ENCODE measurements at places on chromosomes 3 and 15.
A peak's percentile ranks its signal among the peaks of the same experiment; 100 is the strongest.

DNA sequence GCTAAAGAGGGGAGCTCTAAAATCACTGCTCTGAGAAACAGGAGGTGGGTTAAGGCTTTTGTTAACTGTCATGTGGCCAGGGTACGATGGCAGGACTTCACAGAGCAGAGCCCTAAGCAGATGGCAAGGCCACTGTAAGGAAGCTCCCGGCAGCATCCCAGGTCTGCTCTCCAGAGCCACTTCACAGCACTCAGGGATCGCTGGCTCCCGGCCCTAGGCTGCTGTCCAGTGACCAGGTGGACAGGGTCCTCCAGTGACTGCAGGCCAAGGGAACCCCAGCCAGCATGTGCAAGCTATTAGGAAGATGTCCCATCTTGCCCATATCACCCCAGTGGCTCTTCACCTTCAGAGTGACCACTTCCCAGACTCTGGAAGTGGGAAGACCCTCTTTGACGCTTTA lies 10.4 kb downstream of the TMEM41A start:
- no peak for DNase-seq

DNA sequence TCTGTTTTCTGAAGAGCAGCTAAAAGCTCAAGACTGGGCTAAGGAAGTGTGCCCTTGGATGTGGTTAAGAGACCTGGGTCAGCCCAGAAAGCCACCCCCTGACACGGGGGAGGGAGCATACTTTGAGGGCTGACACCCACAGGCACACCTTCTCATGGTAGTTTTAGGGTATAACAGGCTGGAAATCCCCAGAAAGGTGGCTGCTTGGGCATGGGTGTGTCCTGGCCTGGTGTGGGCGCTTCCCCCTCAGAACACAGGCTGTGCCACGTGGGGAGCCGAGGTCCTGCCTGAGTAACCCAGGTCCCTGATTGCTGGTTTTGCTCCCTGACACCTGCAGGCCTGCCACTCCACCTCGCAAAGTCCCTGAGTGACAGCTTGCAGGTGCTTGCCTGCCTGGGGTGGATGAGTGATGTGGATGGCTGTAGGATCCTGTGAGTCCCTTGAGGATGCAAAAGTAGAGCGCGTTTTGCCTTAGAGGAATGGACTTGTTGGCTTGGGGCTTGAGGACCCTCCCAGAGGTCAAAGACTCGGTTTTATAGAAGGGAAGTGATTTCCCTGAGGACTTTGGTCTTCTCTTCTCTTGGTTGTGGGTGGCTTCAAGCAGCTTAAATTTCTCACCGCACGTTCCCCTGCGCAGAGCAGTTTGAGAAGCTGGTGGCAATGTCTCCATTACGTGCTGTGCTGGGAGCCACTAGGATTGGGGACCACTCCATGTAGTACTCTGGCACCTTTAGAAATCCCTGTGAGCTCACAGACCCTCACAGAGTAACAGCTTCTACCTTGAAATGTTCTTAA lies 94.4 kb downstream of the DNASE1L3 start:
- DNase-seq = no peak

GRCh38 chr3:108089579-108089978 lies 1.3 kb downstream of the CD47 start:
- no peak for DNase-seq

GRCh38 chr3:13887495-13888300 lies 7.8 kb upstream of the WNT7A start:
- DNase-seq = no peak

DNA sequence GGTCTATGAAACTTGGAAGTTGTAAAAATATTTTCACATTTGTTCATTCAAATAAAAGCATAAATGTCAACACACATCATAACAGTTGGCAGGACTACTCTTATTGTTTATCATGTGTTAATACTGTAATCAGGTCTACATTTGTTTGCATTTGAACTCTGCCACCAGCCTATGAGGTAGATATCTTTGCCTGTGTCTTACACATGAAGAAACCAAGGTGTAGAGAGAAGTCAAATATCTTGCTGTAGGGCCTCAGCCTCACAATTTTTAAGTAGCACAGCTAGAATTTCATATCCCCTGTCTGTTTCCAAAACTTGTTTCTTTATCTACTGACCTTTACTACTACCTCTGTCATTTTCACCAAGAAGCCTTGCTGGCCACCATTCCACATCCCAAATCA lies 161.9 kb downstream of the ZIC4 start:
- no peak for DNase-seq

DNA sequence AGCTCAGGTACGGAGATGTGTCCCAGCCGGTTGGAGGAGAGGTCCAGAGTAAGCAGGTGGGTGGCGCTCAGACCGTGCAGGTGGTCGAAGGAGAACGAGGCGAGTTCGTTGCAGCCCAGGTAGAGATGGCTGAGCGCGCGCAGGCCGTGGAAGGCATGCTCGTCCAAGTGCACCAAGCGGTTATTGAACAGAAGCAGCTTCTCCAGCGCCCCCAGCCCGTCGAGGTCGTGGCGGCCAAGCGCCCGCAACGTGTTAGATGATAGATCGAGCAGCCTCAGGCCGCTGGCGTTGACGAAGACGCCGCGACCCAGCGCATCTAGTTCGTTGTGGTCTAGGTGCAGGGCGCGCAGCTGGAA lies 648 bp downstream of the AMIGO3 start:
- DNase-seq = no peak

DNA sequence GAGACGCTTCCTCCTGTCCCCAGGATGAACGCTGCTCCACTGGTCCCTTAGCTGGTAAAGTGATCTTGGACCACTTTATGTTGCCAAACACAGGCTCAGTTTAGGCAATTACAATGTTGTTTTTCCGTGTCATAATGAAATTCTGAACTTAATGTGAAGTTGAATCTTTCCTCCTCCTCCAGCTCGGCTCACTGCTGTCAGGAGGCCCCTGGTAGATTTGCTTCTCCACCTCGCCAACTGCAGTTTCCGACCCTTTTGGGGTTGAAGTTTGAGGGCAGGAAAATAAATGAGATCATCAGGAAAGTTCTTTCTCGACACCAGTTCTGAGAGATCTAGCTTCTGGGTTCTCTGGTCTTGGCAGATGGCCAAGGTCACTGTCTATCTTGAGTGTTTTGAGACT lies 27.8 kb downstream of the CFAP161 start:
- no peak for DNase-seq

GRCh38 chr3:172591125-172591605 lies 67.9 kb upstream of the TNFSF10 start:
- no peak for DNase-seq

DNA sequence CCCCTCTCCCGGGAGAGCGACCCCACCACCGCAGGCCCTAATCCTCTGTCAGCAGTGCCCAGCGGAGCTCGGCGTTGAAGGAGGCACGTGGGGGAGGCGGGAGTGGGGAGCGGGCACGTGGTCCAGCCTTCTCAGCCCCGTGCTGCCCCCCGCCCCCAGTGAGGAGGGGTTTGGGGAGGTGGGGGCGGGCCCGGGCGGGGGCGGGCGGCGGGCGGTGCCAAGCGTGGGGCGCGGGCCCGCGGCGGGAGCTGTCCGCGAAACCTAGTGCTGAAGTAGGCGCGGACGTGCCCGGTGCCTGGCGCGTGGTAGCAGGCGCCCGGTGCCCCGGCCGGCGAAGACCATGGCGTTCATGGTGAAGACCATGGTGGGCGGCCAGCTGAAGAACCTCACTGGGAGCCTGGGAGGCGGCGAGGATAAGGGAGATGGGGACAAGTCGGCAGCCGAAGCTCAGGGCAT lies at the start of gene CPLX3:
Gene CPLX3 (plus strand): TSS at position 264 of the 456 bp plus-strand sequence. CDS start 77 bp downstream, at position 341.
- no peak for DNase-seq

GRCh38 chr3:57078344-57078634 lies 17.8 kb downstream of the SPATA12 start:
- no peak for DNase-seq

DNA sequence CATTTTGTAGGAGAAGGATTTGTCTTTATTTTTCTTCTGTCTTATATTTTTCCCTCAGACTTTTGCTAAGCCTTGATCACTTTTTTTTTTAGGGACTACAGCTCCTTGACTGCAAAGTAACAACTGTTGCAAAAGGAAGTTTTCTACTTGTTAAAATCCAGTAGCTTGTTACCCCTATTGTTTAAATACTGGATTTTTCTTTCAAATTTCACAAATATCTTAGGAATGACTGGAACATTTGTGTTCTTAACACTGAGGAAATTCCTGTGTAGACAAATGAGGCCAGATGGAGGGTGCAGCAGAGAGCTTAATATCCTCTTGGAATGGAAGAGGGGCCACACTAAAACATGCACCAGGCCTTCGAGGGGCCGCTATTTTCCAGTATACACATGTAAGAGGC lies 3.2 kb upstream of the PGPEP1L start:
- DNase-seq = no peak

DNA sequence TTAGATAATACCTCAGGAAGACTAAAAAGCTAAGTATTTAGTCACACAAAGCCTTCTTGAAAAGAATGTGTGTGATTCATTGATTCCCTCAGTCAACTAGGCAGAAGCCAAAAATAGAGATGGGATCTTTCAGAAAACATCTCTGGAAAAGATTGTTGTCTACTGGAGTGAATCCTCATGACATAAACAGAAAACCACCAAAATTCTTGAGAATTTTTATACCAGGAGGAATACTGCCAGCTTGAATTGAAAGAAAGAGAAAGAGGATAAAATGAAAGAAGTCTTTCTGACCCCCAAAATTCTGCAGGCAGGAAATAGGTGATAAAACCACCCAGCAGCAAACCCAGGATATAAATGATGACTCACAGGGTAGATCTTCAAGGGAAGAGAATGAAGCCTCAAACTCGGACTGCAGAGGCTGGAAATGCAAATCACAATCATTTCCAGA lies 363.1 kb upstream of the PLSCR5 start:
- DNase-seq = peak; percentile 88

- DNase-seq = no peak
These were observed 767 bp downstream of the AP3S2 start for GRCh38 chr15:89893027-89893426.

GRCh38 chr3:17741621-17742101 lies 770 bp downstream of the TBC1D5 start:
- peak; percentile 36 for DNase-seq

- DNase-seq = no peak
These were observed 28.9 kb downstream of the SH3GL3 start for GRCh38 chr15:83476066-83476465.

- DNase-seq = no peak
These were observed 431.0 kb downstream of the EPHB1 start for GRCh38 chr3:135226057-135226456.

DNA sequence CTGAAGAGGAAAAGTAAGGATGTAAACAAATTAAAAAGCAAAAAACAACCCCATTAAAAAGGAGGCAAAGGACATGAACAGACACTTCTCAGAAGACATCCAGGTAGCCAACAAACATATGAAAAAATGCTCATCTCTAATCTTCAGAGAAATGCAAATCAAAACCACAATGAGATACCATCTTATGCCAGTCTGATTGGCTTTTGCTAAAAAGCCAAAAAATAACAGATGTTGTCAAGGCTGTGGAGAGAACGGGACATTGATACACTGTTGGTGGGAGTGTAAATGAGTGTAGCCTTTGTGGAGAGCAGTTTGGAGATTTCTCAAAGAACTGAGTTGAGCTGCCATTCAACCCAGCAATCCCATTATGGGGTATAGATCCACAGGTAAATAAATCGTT lies 18.6 kb upstream of the RGMA start:
- DNase-seq = no peak

DNA sequence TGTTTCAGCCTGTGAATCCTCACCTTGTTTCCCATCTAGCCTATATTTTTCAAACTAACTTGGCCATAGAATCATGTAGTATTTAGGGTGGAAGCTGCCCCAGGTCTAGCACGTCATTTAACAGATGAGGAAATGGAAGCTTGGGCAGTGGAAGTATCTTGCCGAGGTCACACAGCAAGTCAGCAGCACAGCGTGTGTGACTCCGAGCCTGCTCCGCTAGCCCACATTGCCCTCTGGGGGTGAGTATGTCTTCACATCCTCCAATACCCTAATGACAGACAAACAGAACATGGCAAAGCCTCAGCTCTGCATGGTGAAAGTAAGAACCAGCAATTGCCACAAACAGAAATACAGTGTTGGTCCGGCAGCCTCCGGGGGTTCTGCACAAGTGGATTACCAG lies 2.2 kb upstream of the CCR5 start:
- no peak for DNase-seq

GRCh38 chr15:40279437-40280141 lies 3.3 kb downstream of the ANKRD63 start:
- no peak for DNase-seq

GRCh38 chr3:110628650-110629301 lies 442.8 kb upstream of the NECTIN3 start:
- DNase-seq = no peak

DNA sequence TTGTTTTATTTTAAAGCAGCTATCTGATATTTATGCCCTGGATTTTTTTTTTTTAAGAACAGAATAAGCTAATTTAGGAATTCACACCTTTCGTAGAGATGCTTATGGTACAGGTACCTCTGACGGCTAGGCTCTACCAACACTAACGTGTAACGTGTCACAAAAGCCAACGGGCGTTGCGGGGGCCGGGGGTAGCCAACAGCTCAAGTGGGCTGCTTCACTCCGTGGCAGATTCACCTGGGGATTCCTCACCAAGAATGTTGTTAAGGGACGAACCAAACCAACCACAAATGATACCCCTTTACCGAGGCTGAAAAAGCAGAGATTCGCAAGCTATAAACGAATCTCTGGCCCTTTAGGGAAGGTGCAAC lies 1.0 kb downstream of the TMCC1 start:
- DNase-seq = no peak

GRCh38 chr3:52779011-52779836 lies 1.8 kb downstream of the ITIH1 start:
- DNase-seq = no peak

DNA sequence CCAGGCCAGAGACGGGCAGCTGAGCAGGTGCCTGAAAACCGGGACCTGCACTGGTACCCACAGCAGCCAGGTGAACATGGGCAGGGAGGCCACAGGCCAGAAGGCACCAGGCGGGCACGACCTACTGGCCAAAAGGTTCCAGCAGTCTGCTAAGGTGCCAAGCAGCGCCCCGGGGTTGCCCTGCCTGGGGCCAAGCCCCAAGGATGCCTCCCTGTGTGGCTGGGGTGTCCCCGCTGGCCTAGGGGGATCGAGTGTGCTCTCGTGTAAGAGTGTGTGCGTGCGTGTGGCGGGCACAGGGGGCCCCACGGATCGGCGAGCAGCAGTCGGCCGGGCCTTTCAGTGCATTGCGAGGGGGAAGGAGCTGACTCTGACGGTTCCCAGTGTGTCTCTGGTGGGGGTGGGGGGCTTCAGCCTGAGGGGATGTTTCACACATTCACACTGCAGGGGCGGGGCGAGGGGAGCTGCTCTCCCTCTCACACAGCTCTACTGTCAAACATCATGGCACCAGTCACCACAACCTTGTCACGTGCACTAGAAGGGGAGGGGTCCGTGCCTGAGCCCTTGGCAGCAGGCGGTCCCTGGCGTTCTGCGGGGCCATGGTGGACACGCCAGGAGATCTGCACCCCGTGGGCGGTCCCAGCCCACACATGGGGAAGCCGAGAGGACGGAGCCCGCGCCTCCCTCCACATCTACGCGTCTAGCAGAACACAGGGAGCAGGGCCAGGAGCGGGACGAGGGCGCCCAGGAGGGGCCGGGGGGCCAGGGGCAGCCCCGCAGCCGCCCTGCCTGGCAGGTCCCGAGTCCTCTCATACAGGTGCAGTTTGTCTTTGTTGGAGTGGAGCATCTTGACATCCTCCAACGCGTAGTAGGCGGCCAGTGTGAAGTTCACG lies 44.5 kb downstream of the RGMA start:
- no peak for DNase-seq

Data from amniotic stem cell (primary cell).